ENCODE measurements at places on chromosomes 6 and 20.

GRCh38 chr6:12875051-12875450, 158.5 kb downstream of the PHACTR1 start:
- DNase-seq: no peak

- DNase-seq: no peak
These were observed 39.5 kb downstream of the PHF3 start for GRCh38 chr6:63675138-63675537.

- DNase-seq: no peak
These were observed 4.7 kb upstream of the DNAJC5 start for GRCh38 chr20:63890201-63890576.

- no peak for DNase-seq
These were observed 101.4 kb downstream of the SLX4IP start for GRCh38 chr20:10536531-10536930.

DNA sequence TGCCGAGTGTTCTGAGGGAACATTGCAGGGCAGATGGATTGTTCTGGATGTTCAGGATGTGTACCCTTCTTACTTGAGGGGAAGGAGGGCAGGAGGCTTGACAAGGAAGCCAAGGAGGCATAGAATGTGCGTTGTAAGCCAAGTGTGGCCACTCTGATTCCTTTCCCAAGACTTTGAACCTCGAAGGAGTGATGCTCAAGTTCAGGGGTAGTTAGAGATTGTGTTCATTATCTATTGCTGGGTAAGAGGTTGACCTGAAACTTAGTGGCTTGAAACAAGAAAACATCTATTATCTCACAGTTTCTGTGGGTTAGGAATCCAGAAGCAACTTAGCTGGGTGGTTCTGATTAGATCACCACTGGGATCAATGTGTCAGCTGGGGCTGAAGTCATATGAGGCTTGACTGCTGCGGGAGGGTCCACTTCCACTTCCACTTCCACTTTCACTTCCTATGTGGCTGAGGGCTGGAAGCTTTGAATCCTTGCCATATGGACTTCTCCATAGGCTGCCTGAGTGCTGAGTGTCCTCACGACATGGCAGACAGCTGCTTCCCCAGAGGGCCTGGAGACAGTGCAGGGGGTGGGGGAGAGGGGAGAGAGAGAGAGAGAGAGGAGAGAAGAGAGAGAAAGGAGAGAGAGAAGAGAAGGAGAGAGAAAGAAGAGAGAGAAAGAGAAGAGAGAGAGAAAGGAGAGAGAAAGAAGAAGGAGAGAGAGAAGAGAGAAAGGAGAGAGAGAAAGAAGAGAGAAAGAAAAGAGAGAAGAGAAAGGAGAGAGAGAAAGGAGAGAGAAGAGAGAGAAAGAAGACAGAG, 6.9 kb upstream of the CD40 start:
- no peak for DNase-seq

DNA sequence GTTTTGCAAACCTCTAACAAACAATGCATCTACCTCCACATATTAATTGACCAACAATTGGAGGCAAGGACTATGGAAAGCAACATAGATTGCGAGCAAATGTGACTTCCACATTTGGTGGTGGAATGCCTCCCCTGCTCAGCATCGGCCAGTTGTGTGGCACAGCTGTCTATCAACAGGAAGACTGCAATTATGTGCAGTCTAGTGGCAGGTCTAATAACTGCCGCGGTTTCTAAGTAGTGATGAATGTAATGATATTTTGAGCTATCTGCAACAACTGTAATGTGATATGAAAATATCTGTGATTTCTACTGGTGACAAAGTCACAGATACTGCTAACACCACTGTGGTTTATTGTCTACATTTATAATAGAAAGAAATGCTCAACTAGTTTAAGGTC, 56.8 kb downstream of the NCR2 start:
- no peak for DNase-seq

DNA sequence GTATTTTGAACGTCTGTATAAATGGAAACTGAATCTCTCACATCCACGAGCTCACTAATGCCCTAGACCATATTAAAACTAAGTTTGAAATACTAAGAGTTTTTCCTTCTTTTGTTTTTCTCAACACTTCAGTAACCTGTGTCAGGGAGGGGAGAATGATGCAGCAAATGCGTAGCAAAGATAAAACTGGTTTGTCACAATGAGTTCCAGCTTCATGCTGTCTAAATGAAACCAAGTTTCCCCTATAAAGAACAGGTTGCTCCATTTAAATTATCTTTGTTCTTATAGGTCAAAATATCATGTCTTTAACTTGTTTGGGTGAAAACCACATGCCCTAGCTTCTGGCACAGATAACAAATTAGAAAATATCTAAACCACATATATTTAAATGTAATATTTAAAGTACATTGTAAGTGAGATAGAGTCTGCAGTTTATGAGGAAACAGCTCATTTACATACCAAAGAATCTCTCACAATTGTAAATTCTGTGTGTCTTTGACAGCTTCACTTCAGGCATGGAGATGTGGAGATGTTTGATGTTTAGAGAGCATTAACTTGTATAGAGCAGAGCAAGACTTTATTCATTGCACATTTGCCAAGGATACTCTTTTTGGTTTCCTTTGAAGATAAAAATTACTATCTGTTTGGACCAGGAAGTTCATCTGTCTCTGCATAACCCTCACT, 7.3 kb downstream of the TRDN start:
- DNase-seq: no peak

DNA sequence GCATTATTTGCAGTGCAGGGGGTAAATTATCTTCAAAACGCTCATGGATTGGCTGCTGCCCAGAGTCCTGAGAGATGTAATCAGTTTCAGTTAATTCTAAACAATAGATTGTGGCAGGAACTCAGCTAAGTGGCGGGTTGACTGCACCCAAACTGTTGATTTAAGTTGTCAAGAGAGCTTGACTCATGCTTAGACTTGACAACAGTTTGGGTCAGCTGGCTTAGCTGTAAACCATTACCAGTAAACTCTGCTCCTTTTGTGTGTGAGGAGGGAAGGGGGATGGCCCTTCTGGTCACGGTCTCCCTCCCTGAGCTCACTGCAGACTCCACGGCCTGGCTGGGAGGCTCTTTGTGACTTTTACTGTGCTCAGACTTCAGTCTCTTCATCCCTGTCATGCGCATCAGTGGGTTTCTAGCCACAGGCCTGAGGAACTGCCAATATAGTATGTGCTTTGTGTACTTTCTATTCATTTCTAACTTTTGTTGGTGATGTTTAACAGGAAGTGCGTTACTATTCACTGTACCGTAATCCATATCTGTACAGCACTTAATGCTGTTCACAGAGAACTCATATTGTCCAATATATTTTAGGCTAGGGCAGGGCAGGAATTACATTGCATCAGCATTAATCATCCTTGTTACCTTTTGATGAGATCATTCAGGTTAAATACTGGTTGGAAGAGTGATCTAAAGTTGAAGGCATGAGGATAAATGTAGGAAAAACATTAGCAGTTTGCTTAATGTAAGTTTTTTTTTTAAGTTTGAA, 488.3 kb downstream of the CDKAL1 start:
- DNase-seq: peak; percentile 84
